ENCODE measurements at places on chromosomes 2 and 18.

- DNase-seq = peak; percentile 43
Measured at GRCh38 chr18:4293337-4293736, 161.8 kb downstream of the DLGAP1 start.

GRCh38 chr2:939936-940601, 10.6 kb upstream of the SNTG2 start:
- no peak for DNase-seq

DNA sequence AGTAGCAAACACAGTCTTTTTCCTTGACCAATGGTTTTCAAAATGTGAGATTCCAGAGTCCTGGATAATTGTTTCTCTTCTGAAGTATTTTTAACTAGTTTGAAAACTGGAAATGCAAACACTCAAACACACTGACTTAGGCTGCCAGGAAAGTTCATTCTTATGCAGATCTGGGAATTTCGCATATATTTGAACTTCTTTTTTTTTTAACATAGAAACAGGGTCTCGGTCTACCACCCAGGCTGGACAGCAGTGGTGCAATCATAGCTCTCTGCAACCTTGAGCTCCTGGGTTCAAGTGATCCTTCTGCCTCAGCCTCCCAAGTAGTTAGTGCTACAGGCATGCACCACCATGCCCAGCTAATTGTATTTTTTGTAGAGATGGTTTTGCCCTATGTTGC, 79.6 kb downstream of the DYM start:
- DNase-seq = no peak

DNA sequence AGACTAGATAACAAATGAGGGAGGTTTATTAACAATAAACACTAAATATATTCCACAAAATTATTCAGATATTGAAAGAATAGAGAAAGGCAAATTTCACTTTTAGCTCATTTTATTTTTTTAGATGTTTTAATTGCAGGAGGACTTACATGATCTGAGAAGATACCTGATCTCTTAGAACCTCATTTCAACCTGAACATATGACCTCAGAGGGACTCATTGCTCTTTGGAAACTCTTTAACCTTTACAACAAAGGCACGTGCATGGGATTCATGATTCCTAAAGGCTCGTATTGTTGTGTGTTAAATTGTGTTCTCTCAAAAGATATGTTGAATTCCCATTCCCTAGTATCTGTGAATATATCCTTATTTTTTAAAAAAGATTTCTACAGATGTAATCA, 35.7 kb upstream of the ITGA4 start:
- no peak for DNase-seq

GRCh38 chr18:73896685-73897084, 250.9 kb downstream of the FBXO15 start:
- DNase-seq = no peak

GRCh38 chr2:231563378-231563961, 29.2 kb upstream of the TEX44 start:
- no peak for DNase-seq

DNA sequence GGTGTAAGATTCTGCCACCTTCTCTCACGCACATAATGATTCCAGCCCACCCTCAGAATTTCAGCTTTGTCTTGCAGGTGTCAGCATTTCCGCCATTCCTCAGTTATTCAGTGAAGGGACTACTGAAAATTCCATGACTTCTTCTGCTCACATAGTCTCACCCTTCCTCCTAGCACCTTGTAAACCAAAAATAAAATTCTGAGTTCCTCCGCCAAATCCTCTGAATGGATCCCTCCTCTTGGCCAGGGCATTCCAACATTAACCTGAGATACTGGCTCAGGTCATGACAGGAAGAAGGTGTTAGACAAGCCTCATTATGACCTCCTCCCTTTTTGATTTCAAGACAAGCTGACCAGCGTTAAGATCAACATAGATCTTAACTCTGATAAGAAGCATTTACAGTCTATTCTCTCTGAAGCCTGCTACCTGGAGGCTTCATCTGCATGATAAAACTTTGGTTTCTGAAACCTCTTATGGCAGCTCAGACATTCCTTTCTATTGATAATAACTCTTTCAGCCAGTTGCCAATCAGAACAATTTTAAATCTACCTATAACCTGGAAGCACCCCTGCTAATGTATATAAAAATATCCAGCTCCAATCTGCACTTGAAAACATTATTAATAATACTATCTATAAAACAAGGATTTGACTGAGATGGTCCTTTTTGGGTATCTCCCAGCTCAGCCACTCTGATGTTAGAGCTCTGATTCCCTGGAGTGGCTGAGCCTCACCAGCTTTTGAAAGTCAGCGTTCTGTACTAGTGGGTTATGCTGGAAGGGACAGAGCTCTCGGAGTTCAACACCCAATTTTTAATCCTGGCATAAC, 136.4 kb upstream of the APCDD1 start:
- no peak for DNase-seq

- no peak for DNase-seq
Measured at GRCh38 chr2:12169721-12170120, 423.3 kb downstream of the LPIN1 start.

- DNase-seq = no peak
Measured at GRCh38 chr2:104521247-104521646, 332.7 kb upstream of the POU3F3 start.

DNA sequence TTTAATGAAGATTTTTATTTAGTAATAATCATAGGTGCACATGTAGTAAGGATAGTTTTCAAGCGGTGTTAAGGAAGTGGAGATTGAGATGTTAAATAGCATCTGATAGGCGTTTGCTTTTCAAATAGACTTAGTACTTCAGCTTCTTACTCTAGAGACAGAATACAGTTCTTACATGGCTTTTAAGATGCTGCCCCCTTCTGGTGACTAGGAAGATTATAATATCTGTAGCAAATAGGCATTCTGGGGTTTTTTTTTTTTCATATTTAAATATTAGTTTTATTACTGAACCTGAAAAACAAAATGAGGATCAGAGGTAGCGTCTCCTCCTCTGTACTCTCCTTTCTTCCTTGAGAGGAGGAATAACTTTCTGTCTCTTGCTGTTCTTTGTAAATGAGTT, 100.2 kb downstream of the AGAP1 start:
- no peak for DNase-seq
